CD4-positive, alpha-beta T cell treated with Interferon alpha-2 for 1 hour (primary cell): ENCODE measurements at places on chromosomes 6 and 20.

GRCh38 chr6:15504581-15505350 lies 158.1 kb downstream of the DTNBP1 start:
- no peak for DNase-seq

- no peak for DNase-seq
Observed at GRCh38 chr6:77678048-77678447, 25.2 kb downstream of the MEI4 start.

DNA sequence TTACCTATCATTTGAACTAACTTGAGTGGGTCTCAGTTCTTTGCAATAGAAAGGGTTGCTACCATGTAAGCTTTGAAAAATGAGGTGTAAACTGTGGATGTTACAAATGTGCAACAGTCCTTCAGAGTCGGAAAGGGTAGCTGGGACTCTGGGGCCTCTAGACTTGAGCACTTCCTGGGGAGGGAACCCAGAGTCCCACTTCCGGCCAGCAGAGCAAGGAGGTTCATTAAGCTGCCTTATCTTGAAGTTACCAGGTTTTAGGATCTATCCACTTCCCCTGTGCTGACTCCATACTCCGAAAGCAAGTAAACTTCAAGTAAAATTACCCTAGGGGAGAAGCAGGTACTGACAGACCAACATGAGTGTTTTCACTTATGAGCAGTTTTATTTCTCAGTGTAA lies 9.4 kb downstream of the TRIM10 start:
- DNase-seq, result no peak

- no peak for DNase-seq
Observed at GRCh38 chr6:146902846-146903245, 301.4 kb upstream of the STXBP5 start.

DNA sequence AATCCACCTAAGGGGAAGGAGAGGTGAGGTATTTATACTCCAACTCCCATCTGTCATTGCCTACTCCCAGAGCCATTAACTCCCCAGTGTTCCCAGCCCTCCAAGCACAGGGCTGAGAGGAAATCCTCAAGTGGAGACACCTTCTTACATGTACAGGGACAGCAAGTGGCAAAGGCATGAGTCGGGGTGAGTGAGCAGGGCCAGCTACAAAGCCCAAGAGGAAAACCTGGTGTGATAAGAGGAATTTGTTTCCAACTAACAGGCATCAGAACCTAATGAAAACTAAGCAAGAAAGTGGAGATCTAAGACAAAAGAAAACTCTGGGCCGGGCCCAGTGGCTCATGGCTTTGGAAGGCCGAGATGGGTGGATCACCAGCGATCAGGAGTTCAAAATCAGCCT lies 70.0 kb upstream of the SRSF6 start:
- DNase-seq, result no peak
